ENCODE measurements at places on chromosomes 6 and 20. TPM values are rescaled to one million over a fixed set of nuclear protein-coding genes. Genes with fewer than 3 reads are reported as not detected.
A peak's percentile ranks its signal among the peaks of the same experiment; 100 is the strongest.

DNA sequence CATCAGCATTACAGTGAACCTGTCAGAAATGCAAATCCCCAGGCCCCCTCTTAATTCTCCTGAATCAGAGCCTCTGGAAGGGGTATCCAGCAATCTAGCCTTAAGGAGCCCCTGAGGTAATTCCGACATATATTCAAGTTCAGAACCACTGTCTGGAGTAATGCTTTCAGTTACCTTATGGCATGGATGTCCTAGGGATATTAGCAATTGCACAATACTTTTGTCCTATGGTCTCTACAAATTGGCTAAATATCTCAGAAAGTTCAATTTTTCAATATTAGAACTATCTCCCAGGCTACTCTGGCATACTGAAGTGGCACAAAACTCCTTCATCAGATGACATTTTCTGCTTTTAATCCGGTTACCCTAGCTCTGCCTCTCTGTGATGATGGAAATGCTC is 6.4 kb downstream of the NSFL1C start:
- DNase-seq = no peak

- no peak for DNase-seq
These were observed 970.5 kb upstream of the SLC35B3 start for GRCh38 chr6:9405825-9406224.

GRCh38 chr20:57810511-57811373 is 100.9 kb upstream of the PMEPA1 start:
- no peak for DNase-seq

DNA sequence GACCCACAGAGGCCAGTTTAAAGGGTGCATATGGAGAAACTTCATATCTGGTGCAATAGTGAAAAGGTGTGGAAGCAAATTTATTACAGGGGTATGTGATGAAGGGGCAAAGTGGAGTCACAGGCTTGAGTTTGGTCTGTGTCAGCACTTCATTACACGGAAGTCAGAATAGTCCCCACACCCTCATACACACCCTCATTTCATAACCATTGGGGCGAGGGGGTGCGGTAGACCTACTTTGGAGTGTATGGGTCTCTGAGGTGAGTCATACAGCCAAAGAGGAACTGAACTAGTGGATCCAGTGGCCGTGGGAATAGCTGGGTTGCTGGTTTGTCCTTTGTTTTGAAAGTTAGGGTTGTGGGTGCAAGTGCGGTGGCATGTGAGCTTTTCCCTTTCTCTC is 3.3 kb downstream of the TM9SF4 start:
- DNase-seq = no peak

DNA sequence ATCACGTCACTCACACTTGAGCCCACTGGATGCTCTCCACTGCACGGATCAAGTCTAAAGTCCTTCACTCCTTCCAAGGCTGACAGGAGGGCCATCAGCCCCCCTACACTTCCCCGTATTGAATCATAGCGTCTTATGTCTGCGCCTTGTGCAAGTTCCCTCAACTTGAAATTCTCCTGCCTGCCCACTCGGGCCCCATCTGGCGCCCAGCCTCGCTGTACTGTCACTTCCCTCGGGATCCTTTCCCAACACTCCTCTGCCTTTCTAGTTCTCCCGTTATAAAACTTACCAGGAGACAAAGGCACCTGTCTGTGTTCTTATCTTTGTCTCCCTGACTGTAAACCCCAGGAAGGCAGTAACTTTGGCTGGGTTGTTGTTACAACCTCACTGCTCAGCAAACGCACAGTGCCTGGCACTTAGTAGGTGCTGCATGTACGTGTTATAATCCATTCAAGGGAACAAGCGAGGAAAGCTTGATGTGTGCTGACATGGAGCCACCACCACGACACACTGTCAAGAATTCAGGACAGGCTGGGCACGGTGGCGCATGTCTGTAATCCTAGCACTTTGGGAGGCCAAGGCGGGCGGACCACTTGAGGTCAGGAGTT is 33.8 kb upstream of the ZFAND3 start:
- no peak for DNase-seq

DNA sequence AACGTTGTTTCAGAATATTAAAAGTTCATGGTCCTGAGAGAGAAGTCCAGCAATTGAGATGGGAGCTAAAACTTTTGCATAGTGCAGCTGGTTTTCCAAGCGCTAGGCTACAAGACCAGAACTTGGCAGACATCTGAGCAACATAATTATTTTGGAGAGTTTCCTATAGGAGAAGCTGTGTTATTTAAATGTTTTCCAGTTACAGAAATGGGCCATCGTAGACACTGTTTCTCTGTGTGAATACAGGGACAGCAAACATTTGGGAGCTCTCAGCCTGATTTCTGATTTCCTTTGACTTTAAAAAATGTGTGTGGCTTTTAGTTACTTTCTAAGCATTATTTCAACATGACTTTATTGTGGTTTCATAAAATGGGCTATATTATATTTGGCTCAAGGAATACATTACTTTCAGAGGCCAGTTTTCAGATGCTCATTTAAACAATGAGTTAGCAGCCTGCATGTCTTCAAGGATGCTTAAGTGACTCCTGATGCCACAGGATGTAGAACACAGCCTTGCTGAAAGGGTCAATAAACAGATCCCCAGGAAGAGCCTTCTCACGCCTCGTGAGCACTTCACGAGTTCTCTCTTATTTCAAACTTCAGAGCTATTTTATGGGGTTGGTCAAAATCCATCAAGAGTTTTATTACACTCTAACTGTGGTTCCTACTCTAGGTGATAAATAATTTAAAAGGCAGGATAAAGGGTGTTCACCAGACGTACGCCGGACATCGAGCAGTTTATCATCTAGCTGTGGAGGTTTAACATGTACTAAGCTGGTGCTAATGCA is 193.8 kb downstream of the SMOC2 start:
- DNase-seq = no peak

GRCh38 chr6:154535851-154536250 is 25.4 kb upstream of the CNKSR3 start:
- DNase-seq = no peak

GRCh38 chr6:23343610-23344306 is 774.4 kb downstream of the HDGFL1 start:
- no peak for DNase-seq

DNA sequence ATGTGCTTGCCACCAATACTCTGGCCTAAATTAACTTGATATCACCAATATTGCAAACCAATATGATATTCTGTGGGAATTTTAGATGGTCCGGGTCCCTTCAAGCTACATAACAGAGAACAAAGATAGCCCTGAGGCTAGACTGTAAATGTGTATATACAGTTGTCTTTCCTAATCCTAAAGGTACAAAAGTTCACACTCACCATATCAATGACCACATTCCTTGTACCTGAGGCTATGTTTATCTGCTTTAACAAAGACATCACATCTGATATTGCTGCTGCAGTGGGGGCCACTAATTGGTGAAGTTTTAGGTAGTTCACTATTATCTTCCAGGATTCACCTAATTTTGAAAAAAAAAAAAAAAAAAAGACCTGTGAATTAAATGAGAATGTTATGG is 38.6 kb upstream of the VGLL2 start:
- DNase-seq = no peak

DNA sequence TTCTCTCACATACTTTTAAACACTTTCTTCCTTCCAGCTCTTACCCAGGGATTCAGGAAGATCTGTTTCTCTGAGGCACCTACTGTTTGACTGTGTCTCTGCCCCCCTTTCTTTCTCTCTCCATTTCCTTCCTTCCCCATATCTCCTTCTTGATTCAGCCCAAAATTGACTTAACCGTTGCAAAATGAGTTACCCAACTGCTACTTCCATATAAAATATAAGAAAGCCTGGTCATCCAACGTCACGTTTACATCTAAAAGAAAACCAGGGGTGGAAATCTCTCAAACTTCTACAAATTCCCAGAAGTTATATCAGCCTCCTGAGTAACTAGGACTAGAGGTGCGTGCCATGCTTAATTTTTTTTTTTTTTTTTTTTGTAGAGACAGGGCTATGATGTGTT is 95.2 kb upstream of the INSM1 start:
- DNase-seq = no peak

DNA sequence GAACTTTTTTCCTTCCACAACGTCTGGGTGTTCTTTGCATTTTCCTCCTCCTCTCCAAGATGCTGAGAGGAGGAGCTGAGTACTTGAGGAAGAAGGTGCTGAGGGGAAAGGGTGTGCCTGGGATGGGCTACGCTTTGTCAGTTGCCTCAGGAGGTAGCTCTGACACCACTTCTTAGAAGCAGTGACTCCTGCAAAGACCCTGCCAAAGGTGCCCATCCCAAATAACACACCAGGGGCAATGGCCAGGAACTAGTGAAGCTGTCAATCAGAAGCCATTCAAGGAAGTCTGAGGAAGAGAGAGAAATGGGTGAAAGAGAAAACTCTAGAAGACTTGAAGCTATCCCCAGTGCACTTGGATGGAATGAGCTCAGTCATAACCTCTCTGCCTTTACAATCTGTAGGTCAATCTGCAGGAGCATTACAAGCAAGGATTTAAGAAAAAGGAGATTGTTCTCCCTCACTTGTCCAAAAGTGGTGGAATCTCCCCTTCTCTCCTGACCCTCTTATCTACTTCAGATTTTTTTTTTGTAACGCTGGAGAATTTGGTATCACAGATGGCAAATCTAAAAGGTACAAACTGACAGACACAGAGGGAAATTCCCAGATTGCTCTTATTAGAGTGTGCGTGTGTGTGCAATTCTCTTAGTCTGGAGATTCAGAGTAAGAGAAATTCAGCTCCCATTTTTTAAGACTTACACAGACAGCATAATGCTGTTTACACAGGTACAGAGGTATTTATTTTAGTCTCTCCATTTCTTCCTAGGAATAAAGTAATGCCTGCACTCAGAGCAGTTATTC is 242.6 kb downstream of the GMPR start:
- DNase-seq = no peak

DNA sequence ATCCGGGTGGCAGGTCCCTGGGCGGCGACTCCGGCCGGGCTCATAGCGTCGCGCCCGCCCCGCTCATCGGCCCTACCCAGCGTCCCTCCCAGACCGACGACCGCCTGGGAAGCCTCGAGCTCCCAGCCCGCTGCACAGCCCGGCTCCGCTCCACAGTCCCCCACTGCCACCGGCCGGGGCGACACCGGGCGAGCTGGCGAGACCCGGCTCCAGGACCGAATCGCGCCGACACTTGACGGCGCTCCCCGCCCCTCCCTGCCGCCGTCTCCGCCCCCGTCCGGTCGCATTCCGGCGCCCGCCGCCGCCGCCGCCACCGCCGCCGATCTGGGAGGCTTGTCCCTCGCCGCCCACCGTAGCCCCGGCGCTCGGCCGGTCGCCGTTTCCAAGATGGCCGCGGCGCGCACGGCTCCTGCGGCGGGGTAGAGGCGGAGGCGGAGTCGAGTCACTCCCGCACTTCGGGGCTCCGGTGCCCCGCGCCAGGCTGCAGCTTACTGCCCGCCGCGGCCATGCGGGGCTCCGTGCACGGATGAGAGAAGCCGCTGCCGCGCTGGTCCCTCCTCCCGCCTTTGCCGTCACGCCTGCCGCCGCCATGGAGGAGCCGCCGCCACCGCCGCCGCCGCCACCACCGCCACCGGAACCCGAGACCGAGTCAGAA is at the start of gene MAP3K4:
TSS of gene MAP3K4 (plus strand) at position 364 of the 655 bp plus-strand sequence. CDS start at position 527, 163 bp downstream.
- DNase-seq = peak; percentile 96

NKX2-4 gene
- polyA plus RNA-seq = not detected

ANKRD66 gene
- polyA plus RNA-seq = not detected

ZSCAN23 gene
- polyA plus RNA-seq = 0.82 TPM

MAP7 gene
- 5.3 TPM for polyA plus RNA-seq

SULF2 gene
- polyA plus RNA-seq = 43.5 TPM

SIGLEC1 gene
- polyA plus RNA-seq = 4.5 TPM

All from aorta (tissue), 5 donors.